ENCODE measurements at places on chromosomes 5 and 9. TPM values are rescaled to one million over a fixed set of nuclear protein-coding genes. Genes with fewer than 3 reads are reported as not detected.

TMEM215 gene
- total RNA-seq, result 0.34 TPM

- no peak for DNase-seq
Observed at GRCh38 chr5:75366787-75367186, 29.8 kb downstream of the HMGCR start.

GRCh38 chr5:171574376-171574775 is 154.9 kb downstream of the FGF18 start:
- no peak for DNase-seq

GRCh38 chr5:80119372-80119771 is 84.2 kb downstream of the THBS4 start:
- no peak for DNase-seq

DNA sequence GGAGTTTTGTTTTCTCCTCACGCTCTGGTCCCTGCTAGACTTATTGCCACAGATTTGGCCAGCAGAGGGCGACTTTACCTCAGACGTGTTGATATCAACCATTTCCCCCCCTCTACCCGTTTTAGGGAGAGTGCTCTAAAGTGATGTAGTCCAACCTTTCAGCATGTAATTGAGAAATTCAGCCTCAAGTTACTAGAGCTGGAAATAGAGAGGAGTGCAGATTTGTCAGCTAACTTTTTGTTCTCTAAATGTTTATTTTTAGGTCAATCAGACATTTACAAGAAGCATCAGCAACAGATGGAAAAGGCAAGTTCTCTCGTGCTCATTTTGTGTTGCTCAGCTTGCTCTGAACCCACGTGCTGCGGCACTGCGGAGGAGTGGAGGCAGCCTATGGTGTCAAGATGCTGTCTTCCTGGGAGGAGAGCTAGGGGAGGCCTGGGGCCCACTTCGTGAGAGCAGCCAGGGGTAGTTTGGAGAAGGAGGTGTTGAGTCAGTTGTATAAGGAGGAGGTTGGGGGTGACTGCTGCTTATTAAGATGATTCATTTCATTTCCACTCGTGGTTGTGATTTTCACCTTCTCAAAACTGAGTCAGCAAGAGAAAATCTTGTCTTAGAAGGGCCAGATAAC is 53.6 kb downstream of the GPR107 start:
- DNase-seq, result peak; percentile 84

DNA sequence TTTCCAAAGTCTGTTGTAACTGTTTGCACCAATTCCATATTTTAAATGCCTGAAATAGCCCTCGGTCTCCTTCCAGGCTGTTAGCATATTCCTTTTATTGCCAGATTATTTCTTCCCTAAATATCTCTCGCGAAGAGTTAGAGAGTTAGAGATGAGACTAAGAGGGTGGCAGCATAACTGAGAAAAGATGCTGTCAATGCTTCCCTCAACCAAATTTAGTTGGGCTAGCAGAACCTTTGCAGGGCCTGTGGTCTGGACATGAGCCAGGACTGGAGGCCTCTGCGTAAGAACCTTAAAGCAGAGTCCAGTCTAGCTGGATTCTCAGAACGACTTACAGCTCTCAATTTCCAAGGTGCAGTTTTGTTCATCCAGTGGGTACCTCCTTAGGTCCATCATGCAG is 135.9 kb downstream of the GABRB2 start:
- no peak for DNase-seq
